ENCODE measurements at places on chromosomes 11 and 22.

GRCh38 chr22:46600273-46600796, 19.9 kb upstream of the GRAMD4 start:
- no peak for DNase-seq

GRCh38 chr11:110311783-110312579, 15.6 kb upstream of the RDX start:
- DNase-seq: no peak

DNA sequence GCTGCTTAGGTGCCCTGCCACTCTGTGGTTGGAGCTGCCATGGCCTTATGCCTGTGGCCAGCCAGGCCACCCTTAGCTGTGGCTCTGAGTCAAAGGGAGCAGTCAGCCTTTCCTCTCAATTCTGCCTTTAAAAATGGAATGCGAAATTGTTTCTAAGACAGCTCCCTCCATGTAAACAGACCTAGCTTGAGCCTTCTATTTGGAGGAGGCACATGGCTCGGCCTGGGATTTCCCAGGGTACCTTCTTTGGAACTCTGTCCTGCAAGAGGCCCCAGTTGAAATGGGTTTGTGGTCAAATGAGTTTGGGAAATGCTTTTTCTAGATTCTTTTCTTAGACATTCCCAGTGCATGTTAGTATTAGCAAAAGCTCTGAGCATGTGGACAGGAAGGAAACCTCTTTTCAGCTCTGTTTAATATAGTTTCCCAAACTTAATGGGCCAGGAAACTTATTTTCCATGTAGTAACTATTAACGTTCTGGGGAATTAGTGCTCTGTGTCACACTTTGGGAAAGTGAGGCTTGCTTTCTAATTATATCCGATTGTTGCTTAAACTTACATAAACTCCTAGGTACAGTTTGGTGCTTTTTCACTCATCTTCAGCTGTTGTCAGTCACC, 7.8 kb downstream of the PHOX2A start:
- no peak for DNase-seq

DNA sequence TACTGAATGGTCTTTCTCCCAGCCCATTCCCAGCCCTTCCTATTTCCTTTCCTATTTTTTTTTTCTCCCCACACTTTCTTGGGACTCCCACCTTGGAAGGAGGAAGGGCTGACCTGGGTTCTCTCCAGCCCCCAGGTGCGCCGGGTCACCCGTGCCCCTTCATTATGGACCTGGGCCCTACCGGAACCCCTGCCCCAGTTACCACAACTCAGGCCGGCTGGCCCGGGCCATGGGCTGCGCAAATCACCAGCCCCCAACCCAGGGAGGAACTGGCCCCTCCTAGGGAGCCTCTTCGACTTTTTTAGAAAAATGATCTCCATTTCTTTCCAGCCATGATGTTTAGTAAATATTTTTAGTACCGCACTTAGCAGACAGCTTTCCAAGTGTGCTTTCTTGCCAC, 62.2 kb downstream of the MORC2 start:
- DNase-seq: no peak

- no peak for DNase-seq
Measured at GRCh38 chr22:30872285-30873041, 96.1 kb downstream of the MORC2 start.

DNA sequence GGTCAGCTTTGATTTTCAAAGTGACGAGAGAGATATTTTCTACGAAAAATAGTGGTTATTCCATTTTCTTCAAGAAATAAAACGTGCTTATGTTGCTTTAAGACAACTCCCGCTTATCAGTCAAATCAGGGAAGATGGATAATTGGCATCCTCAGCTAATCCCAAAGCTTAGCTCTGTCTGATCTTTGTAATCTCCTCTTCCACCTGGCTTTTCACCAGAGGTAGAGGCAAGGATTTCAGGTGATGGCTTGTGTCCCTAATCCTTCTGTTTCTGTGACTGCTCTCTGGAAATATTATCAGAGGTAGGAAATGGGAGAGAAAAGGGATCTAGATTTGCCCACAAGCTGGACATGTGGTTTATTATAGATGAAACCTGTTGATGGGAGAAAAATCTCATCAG, 78.9 kb downstream of the DBX1 start:
- no peak for DNase-seq

DNA sequence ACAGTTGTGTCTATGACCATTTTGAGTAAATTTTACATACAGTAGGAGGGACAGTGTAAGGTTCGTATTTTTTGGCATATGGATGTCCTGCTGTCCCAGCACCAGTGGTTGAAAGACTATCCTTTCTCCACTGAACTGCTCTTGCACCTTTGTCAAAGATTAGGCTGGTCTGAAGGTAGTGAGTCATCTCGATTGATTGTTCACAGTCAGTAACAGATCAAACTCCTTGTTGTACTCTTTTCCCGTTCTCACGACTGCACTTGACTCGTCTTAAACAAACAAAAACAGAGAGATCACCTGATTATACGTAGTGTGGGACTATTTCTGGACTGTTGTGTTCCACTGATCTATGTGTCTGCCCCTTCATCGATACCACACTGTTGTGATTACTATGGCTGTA, 77.1 kb downstream of the DGCR2 start:
- no peak for DNase-seq

DNA sequence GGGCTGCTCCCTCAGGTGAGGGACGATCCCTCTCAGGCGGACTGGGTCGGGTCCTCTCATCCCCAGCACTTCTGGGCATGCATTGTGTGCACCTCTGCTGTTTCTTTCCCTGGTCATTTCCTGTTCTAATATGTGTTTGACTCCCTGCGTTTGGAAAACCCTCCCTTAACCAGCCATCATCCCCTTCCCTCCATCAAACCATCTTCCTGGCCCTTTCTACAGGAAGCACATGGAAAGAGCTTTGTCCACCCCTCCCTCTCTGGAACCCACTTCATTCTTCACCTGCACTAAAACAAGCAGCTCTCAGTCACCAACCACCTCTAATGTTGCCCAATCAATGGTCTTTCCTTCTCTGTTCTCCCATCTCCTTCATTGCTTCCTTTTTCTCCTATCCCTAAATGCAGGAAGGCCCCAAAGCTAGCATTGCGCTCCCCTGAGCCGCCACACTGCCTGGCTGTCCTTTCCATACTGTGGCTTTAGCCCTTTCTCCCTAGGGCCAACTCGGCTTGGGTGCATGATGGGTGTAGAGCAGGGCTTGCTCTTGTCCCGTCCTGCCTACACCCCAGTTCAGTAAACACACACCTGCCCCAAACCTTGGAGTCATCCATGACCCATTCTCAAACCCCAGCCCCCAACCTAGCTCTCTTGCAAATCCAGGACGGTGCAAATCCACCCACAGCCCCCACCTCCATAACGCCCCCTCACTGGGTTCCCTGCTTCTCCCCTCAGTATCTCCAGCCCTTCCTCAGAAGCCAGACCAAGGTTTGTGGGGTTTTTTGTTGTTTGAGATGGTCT, 5.4 kb upstream of the GAS2L1 start:
- no peak for DNase-seq

DNA sequence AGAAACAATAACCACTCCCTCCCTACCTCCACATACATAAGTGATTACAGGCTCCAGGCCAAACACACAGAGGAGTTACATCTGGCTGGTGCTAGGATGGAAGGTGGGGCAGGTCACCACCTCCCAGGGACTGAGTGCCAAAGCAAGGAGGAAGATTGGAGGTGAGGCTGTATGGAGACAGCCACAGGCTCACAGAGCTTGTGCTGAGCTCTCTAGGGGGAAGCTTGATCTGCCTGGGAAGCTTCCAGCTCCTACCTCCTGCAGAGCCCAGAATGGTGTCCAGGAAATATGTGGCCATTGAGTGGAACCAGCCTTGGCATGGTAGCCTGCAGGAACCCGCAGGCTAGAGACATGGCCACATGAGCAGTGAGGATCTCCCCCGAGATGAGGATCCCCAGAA, 3.6 kb upstream of the MED15 start:
- no peak for DNase-seq

GRCh38 chr11:34865261-34865660, 50.9 kb downstream of the APIP start:
- no peak for DNase-seq

DNA sequence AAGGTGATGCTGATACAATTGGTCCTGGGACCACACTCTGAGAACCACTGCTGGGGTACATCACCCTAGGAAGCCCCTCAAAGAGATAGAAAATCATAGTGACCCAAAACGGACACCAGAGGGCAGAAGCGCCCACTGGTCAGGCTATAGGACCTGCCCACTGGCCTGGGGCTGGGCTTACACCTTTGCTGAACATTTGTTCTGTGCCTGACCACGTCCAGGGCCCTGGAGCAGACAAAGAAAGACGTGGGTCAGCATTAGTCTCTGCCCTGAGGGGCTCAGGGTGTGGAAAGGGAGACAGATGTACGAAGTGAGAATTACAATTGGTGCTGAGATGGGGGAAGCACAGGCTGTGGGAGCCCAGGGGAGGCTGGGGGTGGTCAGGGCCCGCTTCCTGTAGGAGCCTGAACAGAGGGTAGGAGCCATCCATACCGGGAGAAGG, 14.4 kb upstream of the SERPINH1 start:
- DNase-seq: no peak

DNA sequence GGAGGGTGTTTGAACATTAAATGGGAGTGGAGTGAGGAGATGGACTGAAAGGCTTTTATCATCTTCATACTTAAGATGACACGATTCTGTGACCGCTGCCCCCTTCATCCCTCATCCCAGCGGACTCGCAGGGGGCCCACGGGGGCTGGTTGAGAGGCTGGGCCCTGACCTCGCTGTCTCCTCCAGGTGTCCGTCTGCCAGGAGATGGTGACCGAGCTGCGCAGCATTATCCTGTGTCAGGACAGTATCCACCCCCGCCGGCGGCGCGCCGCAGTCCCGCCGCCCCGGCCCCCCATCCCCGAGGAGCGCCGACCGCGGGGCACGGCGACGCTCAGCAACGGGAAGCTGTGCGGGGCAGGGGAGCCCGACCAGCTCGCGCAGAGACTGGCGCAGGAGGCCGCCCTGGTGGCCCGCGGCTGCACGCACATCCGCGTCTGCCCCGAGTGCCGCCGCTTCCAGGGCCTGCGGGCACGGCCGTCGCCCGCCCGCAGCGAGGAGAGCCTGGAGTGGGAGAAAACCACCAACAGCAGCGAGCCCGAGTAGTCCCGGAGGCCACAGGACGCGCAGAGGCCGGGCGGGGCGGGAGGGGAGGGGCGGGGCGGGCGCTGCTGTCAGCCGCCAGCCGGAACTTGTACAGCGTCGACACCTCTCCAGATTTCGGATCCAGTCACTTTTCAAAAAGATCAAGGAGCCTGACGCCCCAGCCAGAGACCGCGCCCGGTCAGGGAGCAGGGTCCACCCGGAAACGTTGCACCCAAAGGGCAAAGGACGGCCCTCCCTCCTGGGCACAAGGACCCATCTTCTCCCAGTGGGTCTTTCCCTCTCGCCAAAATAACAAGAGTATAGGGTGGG, 38.0 kb upstream of the TBCEL start:
- no peak for DNase-seq

DNA sequence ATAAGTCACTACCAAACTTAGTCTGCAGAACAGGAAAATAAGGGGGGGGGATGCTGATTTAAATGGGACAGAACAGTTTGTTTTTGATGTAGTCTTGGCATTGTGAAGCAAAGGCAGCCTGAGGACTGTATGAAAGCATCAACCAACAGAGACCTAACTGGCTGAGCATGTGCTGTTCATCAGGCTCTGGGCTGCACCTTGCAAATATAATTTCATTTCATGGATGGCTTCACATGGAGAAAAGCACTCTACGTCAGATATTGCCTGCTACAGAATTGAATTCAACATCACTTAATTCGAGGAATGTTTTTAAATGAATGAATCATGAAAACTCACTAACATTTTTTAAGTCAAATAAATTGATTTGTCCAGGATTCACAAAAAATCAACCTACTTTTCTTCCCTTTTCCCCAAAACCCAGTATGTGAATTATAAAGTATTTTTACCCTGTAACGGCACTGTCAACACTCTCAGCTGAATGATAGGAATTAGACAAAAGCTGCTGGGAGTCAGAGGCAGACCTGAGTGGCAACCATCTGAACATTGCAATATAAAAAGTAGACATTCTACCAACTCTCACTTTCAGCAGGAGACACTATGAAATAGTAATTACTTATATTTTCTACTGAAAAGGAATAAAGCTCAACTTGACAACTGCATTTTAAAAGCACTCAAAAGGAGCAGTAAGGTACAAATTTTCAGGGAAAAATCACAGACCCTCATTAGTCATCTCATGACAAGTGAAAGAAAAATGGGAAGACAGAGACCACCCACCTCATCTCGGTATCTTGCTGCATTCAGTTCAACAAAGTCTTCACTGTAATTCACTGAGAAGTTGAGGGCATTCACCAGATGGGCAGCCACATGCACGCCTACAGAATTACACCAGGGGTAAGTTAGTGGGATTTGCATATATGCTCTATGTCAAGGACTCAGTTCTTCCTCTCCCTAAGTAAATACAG, 47.5 kb downstream of the NOX4 start:
- no peak for DNase-seq

DNA sequence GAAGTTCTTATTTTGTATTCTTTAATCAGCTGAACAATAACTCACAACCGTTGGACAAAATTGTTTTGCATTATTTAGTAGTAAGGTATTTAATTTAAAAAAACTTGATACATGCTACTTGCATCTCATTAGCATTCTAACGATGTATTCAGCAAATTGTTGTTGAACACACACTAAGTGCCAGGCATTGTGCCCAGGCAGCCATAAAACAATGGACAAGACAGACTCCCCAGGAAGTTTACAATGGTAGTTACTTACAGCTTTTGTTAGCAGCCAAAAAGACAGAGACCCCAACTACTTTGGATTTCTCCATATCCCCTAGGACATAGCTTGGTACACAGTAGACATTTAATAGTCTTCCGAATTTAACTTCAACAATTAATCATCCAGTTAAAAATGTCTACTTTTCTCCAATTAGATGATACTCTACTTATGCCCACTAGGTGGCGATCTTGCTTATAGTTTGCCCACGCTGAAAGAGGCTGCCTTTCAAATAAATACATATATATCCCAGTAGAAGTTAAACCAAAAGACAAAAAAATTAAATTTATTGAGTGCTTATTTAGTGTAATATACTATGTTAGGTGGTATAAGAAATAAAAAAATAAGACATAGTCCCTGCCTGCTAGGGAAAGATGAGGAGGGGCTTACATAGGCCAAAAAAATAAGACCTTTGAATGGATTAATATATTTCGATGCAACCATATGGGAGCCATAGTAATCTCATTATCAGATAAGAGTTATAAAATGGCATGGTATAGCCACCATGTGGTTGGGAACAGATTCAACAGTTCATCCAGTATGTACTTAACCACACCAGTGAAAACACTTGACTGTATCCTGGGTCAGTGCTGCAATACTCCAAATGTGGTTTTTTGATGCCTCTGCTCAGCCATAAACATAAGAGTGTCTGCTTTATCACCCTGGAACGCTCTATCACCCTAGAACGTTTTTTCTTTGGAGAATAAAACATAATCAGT, 2.0 kb upstream of the FJX1 start:
- no peak for DNase-seq

Measured in stimulated activated CD8-positive, alpha-beta memory T cell treated with anti-CD3 and anti-CD28 coated beads, Interleukin-7, amount 100 ng/mL, for 1 hour (primary cell).